ENCODE measurements at places on chromosomes 4 and X.

- DNase-seq = no peak
Measured at GRCh38 chrX:37685381-37686359, at the start of gene XK. XK (plus strand) TSS chrX:37685791; CDS start chrX:37685962, 171 bp downstream.

DNA sequence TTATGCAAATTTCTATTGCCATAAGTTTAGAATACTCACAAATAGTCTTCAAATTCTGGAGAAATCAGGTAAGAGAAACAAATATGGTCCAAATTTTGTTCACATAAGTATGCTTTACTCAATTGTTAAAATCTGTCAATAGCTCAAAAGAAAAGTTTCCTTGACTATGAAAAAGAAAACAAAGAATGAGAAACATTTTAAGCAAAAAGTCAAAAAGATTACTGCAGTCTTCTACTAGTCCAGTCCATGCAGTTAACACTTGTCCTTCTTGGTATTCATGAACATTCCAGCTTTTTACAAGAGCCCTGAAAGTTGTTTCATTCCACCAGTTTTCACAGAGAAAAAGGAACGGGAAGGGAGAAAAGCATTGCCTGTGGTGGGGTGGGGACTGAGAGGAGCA is 54.7 kb upstream of the ZXDA start:
- DNase-seq = no peak

- DNase-seq = no peak
Measured at GRCh38 chrX:66042307-66043077, 2.6 kb upstream of the VSIG4 start.

DNA sequence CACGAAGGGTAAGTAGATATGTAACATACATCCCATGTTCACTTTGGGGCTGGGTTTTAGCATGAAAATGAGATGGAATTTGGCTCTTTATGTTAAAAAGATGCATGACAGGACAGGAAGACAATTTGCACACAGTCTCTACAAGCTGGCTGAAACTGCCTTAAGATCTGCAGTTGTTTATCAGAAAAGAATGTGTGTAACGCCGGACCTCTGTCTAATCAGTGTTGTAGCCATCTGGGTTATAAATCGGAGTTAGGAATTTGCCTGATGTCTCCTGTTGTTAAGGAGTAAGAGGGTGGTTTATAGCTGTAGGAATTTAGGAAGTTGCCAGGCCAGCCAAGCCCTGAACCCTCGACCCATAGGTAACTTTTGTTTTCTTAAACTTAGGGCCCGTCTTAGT is 562.9 kb upstream of the FAT1 start:
- peak; percentile 27 for DNase-seq

- DNase-seq = no peak
Measured at GRCh38 chr4:72909461-72909860, 160.1 kb downstream of the COX18 start.

DNA sequence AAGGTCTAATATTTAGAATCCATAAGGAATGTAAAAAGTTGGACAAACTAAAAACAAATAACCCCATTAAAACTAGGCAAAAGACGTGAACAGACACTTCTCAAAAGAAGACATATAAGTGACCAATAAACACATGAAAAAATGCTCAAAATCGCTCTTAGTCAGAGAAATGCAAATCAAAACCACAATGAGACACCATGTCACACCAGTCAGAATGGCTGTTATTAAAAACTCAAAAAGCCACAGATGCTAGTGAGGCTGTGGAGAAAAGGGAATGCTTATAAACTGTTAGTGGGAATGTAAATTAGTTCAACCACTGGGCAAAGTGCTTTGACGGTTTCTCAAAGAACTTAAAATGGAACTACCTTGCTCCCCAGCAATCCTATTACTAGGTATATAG is 674.3 kb upstream of the MAGEB2 start:
- DNase-seq = no peak

DNA sequence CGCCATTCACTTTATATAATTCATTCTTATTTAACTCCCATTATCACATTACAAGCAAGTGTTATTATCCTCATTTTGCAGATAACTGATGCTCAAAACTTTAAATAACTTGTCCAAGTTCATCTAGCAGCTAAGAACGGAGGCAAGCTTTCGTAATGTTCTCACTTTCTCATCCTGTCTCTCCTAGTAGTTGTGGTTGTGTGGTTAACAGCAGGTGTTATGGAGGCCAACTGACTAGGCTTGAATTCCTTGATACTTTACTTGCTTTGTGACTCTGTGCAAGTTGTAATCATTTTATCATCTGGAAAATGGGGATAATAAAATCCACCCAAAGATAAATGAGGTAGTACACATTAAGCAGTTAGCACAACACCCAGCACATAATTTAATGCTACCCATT is 109.9 kb upstream of the PTPN13 start:
- DNase-seq = no peak

- no peak for DNase-seq
Measured at GRCh38 chr4:45280121-45280520, 553.8 kb upstream of the GNPDA2 start.

DNA sequence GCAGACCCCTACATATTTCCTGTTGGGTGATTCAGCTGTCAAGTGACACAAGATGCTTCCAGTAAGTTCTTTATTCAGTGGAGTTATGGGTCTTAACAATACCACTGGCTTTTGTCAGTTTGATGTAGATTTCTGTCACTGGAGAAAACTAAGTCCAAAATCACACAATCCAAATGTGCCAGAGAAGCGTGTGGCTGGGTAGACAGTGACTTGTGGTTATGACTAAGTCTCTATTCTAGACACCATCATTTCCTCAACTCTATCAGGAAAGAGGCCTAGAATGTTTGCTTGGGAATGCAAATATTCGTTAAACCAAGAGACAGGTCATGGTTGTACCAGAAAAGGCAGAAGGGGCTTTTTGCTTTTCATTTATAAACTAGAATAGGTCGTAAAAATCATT is 54.4 kb upstream of the HS3ST1 start:
- no peak for DNase-seq

DNA sequence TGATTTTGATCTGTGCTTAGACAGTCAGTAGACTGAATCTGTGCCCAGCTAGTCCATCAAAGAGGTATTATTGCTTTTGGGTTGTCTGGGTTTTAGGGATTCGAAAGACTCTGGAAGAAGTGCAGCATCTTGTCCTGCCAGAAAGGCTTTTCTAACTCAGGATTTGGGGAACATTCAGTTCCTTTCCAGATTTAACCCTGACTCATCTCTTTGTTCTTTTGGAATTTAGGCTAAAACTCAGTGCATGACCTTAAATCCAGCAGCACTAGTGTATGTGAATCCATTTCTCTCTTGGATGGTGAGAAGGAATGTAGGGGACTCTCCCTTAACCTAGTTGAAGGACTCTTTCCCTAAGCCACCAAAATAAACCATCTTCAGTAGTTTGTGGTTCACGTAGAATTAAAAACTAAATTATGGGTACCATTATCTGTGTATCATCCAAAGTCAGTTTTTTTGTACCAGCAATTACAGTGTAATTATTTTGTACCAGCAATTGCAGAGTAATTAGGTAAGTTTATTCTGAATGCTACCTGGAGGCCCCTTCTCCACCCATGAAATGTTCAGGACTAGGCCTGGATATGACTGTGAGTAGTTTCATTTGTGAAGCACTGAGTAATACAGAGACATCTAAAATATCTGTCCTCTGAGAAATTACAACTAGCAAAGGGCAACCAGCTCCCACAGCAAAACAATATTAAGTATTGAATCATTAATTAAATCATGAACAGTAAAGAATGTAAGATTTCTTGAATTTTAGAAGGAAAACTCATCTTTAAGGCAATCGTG is 384.0 kb downstream of the TMA16 start:
- DNase-seq = no peak

DNA sequence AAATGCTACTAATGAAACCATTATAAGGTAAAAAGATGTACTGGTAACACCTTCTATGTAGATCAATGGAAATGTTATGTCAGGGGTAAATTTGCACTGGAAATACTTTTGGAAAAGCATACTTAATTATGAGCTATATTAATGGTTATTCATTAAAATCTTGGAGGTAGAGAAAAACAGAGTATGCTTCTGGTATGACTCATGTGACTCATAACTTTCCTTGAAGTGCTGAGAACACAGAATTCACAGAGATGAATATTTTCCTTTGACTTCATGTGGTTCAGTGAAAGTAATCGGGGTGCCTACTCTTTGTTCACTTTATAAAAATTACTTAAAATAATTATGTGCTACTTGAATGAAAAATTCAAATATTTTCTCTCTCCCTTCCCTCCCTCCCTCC is 254.2 kb downstream of the KCTD8 start:
- DNase-seq = no peak

DNA sequence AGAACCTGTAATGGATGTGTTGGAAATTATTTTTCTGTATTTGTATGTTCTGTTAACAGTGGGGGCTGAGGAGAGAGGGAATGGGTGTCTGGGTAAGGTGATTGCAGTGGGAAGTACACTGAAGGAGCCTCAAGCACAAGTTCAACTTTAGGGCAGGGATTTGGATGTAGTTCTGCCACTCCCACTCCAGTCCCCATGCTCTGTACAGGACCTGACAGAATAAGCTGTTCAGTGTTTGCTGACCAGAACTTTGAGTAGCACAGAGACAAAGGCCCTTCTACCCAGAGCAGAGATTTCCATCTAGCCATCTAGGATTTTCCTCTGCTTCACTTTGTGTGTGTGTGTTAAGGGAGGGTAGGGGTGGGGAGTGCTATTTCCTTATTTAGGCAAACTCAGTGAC is 49.2 kb downstream of the VSIG4 start:
- DNase-seq = no peak

GRCh38 chr4:156547439-156547838 is 424.2 kb downstream of the PDGFC start:
- peak; percentile 34 for DNase-seq

DNA sequence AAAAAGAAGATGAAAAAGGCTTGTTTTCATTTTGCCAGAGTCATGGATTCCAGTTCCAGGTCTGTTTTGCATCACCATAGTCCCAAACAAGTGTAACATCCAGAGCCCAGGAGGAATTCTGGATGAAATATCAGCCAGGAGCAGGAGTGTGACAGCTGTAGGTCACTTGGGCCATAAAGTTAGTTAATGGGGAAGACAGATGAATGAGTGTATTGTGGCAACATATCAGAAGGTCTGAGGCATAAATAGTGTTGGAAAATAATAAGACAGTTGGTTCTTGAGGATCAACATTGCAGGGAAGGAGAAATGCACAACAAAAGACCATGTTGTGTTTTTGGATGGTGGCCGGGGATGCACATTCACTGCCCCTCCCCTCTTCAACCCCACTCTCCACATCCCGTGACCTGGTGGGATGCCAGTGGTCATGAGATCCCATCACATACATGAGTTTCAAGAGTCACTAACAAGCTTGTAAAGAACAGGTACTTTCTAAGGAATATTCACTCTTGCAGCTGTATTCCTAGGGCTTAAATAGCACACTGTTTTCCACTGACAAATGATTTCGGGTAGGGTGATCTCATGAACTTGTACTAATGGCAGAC is 83.1 kb upstream of the IGFBP7 start:
- no peak for DNase-seq

DNA sequence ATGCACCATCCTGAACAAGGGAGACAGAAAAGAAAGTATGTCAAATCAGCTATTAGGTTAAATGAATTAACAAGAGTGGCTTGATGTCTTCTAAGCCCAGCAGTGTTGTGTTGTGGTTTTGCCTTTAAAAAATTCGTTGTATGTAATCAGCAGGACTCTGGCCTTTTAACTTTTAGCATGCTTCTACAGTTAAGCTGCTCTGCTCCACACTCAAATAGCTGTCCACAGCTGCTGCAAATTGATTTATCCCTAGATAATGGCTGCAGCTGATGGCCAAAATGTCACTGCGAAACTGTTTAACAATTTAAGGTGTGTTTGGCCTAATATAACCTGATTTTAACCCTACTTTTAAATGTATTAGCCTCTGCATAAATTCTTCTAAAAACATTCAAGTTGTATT is 85.8 kb downstream of the CXXC4 start:
- DNase-seq = no peak

DNA sequence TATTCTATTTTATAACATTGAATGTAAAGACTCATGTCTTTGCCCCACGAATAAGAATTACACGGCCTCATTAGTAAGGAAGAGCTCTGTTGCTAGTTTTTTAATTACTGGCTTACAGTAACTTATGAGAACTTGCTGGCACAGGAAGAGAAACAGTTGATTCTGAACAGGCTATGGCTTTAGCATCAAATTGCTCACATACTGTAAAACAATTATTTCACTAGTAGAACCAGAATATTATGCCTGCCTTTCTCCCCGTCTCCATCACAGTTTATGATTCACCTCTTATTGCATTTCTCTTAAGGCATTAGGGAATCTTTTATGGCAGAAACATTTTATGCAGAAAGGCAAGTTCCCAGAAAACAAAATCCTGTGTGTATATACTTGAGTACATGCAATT is 126.1 kb downstream of the SPRY1 start:
- DNase-seq = no peak

GRCh38 chr4:78742300-78742699 is 33.9 kb upstream of the BMP2K start:
- DNase-seq = no peak

- peak; percentile 14 for DNase-seq
Measured at GRCh38 chrX:151753313-151754046, 18.9 kb downstream of the CNGA2 start.

- no peak for DNase-seq
Measured at GRCh38 chr4:102687373-102687981, 73.3 kb downstream of the MANBA start.

GRCh38 chr4:86927843-86928395 is 6.9 kb upstream of the AFF1 start:
- peak; percentile 93 for DNase-seq

- DNase-seq = no peak
Measured at GRCh38 chr4:17702641-17703040, 78.8 kb downstream of the FAM184B start.

DNA sequence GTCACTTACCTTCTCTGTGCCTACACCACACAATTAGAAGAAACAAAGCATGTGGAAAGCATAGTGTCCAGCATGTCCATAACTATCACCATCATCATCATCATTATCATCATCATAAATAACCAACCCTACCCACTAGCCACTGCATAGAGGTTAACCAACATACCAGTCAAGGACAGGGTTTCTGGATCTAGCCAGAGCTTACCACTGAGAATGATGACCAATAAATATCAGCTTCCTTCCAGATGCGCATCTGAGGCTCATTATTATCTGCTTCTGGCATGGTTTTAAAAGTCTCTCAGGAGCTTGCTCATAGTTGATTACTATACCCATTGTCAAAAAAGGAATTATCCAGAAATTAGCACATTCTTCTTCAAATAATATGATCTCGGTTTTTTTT is 25.5 kb upstream of the MYOZ2 start:
- DNase-seq = no peak

DNA sequence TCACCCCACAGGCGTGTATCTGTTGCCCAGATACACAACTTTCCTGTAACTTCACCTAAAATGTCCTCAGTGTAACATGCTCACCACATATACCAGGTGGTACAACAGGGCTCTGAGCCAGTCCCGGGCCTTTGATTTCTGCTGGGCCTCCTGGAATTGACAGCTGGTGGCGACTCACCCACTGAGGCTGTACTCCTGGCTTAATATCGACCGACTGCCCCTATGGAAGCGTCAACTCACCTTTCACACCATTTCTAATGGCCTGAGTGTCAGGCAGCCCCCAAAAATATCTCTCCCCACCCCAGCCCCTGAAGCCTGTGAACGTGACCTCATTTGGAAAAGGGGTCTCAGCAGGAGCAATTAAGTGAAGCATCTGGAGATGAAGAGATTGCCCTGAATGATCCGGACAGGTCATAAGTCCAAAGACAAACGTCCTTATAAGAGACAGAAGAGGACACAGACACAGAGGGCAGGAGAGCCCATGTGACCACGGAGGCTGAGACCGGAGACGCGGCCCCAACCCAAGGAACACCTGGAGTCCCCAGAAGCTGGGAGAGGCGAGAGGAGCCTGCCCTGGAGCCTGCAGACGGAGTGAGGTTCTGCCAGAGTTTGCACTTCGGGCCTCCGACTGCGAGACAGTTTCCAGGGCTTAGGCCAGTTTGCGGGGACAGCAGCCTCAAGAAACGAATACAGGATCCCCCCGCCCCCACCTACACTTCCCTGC is 12.6 kb upstream of the MXD4 start:
- no peak for DNase-seq

Data from amniotic stem cell (primary cell).